ENCODE measurements at places on chromosomes 16 and 17.
A peak's percentile ranks its signal among the peaks of the same experiment; 100 is the strongest.

DNA sequence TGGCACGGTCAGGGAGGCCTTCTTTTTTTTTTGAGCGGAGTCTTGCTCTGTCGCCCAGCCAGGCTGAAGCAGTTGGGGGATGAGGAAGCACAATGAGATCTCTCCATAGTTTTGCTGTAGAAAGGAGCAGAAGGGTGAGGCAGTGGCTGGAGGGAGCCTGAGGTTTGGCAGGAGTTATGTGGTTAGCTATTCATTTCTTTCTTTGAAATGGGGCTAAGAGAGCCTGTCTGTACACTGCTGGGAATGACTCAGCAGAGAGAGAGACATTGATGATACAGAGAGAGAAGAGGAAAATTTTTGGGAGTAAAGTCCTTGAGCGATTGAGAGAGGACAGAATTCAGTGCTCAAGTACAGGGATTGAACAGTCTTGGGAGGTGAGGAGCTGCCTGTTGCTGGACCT lies 22.1 kb downstream of the NOS2 start:
- peak; percentile 17 for DNase-seq

DNA sequence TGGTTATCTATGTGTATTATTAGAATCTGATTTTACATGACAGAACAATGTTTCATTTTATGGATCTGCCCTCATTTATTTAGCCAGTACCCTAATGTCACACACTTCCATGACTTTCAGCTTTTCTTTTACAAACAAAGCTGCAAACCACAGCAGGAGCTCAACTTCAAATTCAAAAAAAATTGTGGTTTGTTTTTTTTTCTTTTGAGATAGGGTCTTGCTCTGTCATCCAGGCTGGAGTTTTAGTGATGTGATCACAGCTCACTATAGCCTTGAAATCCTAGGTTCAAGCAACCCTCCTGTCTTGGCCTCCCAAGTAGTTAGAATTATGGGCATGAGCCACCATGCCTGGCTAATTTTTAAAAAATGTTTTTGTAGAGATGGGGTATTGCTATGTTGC lies 8.2 kb upstream of the MPRIP start:
- DNase-seq = no peak

- DNase-seq = no peak
These were observed 90.1 kb downstream of the CLEC16A start for GRCh38 chr16:11034481-11034931.

- peak; percentile 4 for DNase-seq
These were observed 47.2 kb downstream of the MED13 start for GRCh38 chr17:62017912-62018311.

GRCh38 chr17:78252111-78252634 lies 20.7 kb downstream of the TMEM235 start:
- no peak for DNase-seq

GRCh38 chr16:80176114-80176513 lies 364.7 kb upstream of the DYNLRB2 start:
- no peak for DNase-seq

GRCh38 chr17:3535253-3535995 lies 22.2 kb downstream of the TRPV3 start:
- DNase-seq = peak; percentile 15

GRCh38 chr16:57245472-57246113 lies 534 bp downstream of the ARL2BP start:
- no peak for DNase-seq

DNA sequence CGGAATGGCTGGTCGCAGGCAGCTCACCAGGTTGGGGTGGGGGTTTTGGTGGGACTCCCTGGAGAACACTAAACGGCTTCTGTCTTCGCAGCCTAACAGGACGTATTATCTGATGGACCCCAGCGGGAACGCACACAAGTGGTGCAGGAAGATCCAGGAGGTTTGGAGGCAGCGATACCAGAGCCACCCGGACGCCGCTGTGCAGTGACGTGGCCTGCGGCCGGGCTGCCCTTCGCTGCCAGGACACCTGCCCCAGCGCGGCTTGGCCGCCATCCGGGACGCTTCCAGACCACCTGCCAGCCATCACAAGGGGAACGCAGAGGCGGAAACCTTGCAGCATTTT lies 59.7 kb downstream of the PDPK1 start:
- no peak for DNase-seq

DNA sequence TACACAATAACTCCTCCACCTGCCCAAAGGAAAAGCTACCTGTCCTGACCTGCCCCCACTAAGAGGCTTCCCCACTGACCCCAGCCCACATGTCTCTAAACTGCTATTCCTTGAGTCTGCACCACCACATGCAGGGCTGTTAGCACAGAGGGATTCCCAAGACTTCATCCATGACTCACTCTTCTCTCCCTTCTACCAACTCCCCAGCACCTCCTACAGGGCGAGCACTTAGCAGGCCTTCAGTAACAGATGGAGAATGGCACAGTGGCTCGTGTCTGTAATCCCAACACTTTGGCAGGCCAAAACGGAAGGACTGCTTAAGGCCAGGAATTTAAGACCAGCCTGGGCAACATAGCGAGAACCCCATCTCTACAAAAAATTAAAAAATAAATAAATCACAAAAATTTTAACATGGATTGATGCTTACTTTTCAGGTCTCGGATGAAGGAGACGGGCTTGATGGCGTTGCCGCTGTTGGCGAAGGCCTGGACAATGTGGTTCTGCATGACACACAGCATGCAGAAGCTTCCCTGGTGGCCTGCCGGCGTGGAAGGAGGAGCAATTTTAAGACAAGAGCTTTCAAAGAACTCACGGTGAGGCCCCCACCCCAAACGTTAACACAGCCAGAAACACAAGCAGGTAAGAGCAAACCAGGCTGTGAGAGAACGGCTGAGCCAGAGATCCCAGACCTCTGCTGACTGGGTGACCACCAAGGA lies 12.0 kb downstream of the USP36 start:
- DNase-seq = no peak

DNA sequence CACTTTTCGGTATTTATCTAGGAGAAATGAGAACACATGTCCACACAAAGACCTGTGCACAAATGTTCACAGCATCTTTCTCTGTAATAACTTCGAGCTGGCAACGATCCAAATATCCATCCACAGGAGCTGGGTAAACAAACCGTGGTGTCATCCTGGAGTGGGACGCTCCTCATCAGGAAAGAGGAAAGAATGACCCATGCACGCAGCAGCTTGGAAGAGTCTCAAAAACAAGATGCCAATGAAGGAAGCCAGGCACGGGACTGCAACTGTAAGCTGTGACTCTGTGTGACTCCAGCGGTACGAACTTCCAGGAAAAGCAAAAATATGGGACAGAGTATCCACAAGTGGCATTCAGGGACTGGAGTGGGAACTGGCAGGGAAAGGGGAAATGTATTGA lies 36.7 kb upstream of the CIBAR2 start:
- DNase-seq = no peak

DNA sequence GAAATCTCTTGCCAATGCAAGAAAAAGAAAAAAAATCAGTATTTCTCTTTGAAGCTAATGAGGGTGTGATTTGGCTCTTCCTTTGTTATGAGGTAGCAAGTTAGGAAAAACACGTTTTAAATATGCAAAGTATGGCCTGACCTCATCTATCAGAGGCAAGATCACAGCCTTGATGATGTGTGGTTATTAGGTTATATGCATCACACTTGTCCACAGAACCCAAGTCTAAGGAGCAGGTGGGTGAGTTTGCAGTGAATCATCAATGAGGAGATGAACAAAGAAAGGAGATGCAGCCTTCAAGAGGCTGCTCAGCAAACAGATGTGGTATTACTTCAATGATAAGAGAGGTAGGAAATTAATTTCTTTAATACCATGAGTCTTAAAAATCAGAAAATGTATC lies 594.8 kb upstream of the CDH5 start:
- no peak for DNase-seq

- no peak for DNase-seq
These were observed 774 bp upstream of the MAF start for GRCh38 chr16:79601092-79601930.

- DNase-seq = no peak
These were observed 23.6 kb upstream of the ZNF750 start for GRCh38 chr17:82863383-82863940.

DNA sequence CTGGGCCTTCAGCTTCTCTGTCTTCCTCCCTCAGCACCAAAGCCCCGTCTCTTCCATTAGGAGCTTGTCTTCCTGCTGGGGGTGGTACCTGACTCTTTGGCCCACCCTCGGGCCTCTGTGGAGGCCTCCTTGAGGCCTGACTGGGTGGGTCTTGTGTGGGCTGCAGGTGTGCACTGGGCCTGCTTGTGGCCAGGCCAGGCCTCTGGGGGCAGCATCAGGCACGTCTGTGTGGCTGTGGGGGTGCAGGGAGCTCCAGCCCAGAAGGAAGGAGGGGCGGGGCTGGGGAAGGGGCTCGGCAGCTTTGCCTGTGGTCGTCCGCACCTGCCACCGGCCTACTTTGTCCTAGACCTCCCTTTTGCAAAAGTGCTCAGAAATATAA lies 7.0 kb downstream of the PIGQ start:
- DNase-seq = no peak

- peak; percentile 15 for DNase-seq
These were observed 45.7 kb downstream of the AATF start for GRCh38 chr17:36994438-36994837.

- no peak for DNase-seq
These were observed 42.0 kb downstream of the CDK5R1 start for GRCh38 chr17:32528825-32529224.

GRCh38 chr16:82750068-82750467 lies 123.3 kb downstream of the CDH13 start:
- no peak for DNase-seq

GRCh38 chr17:72617557-72617956 lies 474.9 kb downstream of the SLC39A11 start:
- DNase-seq = no peak

DNA sequence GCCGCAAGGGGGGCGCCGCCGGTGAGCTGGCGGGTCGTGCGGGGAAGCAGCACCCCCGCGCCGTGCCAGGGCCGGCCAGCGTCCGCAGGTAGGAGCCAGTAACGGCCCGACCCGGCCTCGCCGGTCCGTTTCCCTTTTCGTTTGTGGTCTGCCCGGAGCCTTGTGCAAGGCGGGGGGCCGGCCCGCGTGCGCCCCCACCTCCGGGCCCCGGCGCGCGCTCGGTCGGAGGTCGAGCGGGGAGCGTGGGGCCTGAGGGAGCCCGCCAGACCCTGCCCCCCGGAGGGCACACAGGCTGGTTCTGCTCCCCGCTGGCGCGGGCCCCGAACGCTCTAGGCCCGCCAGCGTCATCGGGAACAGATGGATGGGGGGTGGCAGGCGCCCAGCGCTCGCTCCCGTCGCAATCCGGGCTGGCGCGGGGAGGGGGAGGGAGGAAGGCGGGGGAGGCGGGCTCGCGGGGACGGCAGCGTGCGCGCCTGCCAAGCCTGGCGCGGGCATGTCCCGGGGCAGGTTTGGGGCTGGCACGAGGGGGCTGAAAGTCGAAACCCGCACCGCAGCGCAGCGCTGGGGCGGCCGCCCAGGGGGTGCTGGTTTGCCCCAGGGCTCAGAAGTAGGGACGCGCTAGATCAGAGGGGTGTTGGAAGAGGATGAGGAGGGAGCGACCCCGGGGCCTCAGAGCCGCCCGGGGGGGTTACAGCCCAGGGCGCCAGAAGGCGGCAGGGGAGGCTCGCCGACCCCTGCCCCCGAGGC lies 1.5 kb upstream of the GSE1 start:
- no peak for DNase-seq

DNA sequence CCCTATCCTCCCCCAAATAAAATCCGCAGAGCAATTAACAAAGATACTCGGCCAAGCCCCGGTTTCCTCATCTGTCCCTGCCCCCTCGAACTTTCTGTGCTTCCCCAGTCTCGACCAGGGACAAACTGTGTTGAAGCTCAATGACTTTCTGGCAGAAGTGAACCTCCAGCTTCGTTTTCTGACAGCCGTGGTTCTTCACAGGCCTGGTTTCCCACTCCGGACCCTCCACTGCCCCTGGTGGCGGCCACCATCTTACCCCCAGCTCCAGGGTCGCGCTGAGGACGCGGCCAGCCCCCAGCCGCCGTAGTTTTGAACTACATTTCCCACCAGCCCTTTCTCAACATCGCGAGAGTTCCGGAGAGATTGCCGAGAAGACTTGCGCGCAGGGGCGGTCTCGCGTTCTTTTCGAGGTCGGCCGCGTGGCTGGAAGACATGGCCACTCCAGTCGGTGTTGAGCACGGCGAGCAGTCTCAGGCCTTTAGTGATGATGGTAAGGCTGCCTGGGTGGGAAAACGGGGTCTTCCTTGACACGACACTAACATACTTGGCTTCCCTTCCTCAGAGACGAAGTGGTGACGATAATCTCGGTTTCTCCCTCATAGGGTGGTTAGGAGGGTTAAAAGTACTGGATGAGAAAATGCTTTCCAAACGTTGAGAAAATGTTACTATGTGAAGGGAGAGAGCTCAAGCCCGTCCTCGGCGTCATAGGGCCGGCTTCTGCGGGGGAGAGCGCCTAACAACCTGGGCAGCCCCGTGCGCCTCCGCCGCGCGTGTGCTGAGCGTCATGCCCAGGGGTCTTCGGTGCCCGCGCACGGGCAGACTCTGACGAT lies 17.7 kb downstream of the PRCD start:
- peak; percentile 78 for DNase-seq

- DNase-seq = peak; percentile 9
These were observed 71.7 kb upstream of the NACA2 start for GRCh38 chr17:61662741-61663140.

DNA sequence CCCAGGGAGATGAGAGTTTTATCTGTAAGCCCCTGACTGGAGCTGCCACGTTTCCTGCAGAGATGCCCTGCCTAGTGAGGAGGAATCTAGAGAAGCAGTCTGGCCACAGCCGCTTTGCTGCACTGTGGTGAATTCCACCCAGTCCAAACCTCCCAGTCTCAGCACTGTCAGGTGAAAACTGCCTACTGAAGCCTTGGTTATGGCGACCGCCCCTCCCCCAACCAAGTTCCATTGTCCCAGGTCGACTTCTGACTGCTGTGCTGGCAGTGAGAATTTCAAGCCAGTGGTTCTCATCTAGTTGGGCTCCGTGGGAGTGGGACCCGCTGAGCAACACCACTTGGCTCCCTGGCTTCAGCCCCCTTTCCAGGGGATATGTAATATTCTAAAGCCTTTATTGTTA lies 10.2 kb upstream of the LYZL6 start:
- no peak for DNase-seq
